Progenitor cell of endocrine pancreas (in vitro differentiated cells): ENCODE measurements at places on chromosomes 16 and 17.

GRCh38 chr16:55047331-55047730 is 116.7 kb downstream of the IRX5 start:
- DNase-seq: no peak

DNA sequence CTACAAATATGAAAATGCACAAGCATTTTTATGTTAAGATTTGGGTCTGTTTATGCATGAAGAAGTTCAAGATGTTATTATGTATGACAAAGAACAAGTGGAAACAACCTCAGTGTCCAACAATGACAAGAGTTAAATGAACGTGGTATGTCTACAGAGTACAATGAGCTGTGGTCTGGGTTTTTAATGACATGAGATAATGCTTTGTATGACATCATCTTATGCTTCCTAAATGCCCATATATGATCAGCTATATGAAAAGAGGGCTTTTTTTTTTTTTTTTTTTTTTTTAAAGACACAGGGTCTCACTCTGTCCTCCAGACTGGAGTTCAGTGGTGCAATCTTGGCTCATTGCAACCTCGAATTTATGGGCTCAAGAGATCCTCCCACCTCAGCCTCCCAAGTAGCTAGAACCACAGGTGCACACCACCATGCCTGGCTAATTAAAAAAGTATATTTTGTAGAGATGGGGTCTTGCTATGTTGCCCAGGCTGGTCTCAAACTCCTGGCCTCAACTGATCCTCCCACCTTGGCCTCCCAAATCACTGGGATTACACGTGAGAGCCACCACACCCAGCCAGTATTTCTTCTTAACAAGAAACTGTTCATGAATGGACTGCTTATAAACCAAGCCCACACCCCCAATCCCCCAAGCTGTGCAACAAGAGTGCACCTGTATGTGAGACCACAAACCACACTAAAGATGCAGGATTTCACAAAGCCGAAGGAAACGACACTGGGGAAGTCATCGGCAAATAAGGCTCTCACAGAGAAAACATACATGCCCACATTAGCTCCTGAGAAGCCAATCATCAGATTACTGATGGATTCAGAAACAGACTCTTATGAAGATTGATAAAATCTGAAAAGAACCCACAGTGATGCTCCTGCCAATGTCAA is 114.5 kb downstream of the CPPED1 start:
- no peak for DNase-seq

GRCh38 chr17:77558846-77559626 is 399.5 kb upstream of the TNRC6C start:
- no peak for DNase-seq

DNA sequence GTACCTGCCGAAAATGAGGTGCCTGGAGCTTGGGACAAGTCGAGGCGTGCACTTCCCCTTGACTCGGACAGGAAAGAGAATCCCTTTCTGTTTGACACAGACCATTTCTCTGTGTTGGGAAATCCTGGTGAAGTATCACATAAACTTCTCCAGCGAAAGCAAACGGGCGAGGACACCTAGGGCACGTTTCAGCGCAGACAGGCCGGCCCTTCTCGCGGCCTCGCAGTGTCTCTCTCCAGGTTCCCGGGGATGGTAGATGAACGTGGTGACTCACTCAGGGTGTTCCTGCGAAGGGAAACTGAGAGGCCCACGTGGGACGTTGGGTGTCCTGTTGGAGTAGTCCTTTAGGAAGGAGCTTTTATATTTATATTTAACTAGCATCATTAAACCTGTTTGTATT is 36.3 kb upstream of the ZNF750 start:
- no peak for DNase-seq

- no peak for DNase-seq
These were observed 31.7 kb upstream of the KSR1 start for GRCh38 chr17:27424516-27424915.

DNA sequence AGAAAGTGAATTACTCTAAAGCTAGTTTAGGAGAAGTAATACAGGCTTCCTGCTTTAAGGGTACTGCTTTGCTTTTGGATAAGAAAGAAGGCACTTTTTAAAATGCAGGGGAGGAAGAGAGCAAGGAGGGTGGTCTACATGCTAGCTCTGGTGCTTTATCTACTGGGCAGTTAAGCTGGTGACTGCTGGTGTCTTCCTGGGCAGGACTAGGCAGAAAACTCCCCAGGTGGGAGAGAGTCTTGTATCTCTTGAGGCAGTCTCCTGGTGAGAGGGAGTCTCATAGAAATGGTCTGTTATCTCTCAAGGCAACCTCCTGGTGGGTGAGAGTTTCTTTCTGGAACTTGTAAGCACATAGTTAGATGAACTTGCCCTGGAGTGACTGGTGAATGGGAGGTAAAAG is 953.9 kb upstream of the GOT2 start:
- no peak for DNase-seq

GRCh38 chr17:61404913-61405685 is 5.5 kb downstream of the TBX2 start:
- DNase-seq: no peak

DNA sequence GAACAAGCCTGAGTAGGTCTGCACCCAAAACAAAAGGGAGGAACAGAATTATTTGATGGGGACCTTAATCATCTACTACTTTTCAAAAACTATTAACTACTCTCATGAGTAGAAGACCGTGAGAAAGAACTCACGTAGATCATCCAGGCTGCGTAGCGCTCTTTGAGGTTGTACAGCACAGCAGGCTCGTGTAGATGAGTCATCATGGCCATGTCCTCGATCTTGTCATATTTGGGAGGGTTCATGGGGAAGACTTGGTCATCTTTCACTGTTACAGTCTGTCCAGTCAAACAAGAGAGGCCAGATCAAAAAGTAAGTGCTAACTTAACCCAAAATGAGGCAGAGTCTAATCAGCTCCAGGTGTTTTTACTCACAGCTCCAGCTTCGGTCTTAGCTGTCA is 2.3 kb downstream of the MYH1 start:
- DNase-seq: no peak

DNA sequence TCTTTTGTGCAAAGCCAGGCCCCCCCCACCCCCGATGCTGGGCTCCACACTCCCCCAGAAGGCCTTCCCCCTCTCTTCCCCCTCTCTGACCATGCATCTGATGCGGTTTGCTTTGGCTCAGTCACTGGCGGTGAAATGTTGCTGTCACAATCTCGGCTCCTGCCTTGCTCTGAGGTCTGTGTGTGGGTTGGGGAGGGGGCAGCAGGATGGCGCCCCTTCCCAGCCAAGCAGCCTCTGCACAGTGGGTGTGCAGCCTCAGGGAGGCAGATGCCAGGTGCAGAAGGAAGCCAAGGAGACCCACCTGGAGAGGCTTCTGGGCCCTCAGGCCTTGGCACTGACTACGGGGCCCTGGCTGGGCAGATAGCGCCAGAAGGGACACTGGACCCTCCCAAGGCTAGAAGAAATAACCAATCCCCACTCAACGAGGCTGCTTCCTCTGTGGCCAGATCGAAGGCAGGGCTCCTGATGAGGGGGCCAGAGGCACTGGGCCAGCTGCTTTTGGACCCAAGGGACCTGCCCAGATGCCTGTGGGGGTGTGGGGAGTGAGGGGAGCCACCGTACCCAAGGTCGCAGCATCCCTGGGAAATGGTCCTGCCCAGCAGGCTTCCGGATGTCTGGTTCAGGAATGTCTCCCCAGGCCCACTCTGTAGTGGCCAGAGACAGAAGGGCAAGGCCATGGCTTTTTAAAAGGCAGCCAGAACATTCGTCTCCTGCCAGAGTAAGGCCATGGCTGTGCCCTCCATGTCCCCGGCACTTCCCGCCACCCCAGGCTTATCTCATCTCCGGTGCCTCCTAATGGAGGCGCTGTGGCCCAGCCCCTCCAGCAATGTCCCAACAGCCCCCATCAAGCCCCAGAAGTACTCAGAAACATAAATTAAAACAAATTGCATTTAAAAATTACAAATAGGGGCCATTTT is 43.4 kb upstream of the SLC38A10 start:
- DNase-seq: no peak

DNA sequence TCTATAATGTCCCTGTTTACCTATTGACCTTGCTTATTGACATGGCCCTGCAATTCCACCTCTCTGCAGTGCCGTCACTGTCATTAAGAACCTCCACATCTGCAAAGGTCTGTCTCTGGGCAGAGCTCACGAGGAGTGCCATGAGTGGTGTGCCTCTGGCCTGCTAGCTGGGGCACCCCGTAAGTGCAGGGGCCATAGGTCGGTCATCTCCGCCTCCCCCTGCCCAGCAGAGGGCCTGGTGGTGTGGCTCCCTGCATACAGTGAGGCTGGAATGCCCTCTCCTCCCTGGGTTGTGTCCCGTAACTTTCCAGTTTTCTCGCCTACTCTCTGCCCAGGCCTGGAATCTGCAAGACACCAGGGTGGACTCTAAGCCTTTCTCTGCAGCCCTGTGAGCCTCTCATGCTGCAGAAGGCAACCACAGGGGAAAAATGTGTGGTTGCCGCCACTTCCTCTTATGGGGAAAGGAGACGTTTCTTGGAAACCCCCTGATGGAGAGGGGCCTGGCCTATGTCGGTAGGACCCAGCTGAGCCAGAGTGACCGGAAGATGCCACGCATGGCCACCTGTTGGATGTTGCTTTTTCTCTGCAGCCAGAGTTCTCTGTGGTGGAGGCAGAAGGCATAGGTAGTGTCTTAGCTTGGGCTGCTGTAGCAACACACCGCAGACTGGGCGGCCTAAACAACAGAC is 2.7 kb upstream of the SNX20 start:
- no peak for DNase-seq

DNA sequence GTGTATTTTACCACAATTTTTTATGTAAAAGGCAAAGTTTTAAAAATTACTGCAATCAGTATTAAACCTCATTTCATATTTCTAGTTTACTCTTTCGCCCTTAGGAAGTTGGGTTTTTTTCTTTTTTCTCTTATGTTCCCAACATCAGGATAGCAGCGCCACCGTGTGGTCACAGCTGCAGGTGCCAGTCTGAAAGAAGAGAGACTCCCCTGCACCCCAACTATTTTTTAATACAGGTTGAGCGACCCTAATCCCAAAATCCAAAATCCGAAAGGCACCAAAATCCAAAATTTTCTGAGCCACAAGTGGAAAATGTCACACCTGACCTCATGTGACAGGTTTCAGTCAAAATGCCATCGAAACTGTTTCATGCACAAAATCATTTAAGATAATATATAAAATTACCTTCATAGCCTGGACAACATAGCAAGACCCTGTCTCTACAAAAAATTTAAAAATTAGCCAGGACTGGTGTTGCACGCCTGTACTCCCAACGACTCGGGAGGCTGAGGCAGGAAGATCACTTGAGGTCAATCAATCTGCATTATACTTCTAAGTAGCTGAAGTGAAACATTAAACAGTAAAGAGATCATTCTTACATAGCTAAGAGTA is 21.8 kb upstream of the ASGR2 start:
- peak; percentile 64 for DNase-seq

DNA sequence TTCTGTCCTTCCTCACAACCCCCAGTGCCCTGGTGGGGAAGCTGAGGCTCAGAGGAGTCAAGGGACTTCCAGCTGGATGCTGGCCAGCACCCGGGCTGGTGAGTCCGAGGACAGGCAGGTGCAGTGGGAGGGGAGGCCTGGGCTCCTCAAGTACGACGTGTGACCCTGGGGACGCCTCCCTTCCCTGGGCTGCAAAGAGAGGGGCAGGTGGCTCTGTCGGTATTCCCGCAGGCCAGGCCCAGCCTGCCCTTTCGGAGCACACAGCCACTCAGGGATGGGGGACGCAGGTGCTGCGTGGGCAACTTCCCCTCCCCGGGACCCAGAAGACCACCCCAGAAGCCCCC is 33.1 kb upstream of the PVALEF start:
- no peak for DNase-seq

GRCh38 chr16:27223701-27224100 is 20.4 kb downstream of the KDM8 start:
- DNase-seq: no peak

DNA sequence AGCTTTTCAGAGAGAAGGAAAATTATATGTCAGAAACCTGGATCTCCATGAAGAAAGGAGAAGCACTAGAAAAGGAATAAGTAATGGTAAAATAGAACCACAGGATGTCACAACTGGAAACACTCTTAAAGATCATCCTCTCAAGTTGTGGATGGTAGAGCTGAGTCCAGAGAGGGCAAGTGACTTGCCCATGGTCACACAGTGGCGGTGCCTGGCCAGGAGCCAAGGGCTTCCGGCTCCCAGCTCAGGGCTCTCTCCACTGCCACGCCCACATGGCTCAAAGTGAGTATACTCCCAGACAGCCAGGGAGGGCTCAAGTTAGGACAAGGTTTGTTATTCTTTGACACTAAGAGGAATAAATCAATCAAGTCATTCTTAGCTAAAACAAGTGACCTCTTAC is 159.8 kb downstream of the COPRS start:
- no peak for DNase-seq

DNA sequence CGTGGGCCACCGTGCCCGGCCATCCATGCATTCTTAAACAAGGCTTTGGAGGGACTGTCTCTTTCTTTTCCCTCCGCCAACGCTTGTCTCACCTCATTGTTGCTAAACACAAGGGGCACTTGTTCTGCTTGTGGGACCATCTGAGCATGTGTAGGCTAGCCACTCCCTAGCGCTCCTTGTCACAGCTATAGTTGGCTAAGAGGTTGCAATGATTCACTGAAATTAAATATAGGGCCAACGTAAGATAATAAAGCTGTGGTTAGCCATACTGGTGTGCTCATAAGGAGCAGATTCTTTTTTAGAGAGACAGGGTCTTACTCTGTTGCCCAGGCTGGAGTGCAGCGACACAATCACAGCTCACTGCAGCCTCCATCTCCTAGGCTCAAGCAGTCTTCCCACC is 41.2 kb downstream of the KIAA0513 start:
- no peak for DNase-seq

GRCh38 chr16:53912155-53912554 is 208.2 kb downstream of the FTO start:
- no peak for DNase-seq

- DNase-seq: no peak
These were observed 6.5 kb downstream of the SPNS2 start for GRCh38 chr17:4505187-4505586.

GRCh38 chr17:67469208-67469980 is 92.3 kb downstream of the PITPNC1 start:
- DNase-seq: no peak

DNA sequence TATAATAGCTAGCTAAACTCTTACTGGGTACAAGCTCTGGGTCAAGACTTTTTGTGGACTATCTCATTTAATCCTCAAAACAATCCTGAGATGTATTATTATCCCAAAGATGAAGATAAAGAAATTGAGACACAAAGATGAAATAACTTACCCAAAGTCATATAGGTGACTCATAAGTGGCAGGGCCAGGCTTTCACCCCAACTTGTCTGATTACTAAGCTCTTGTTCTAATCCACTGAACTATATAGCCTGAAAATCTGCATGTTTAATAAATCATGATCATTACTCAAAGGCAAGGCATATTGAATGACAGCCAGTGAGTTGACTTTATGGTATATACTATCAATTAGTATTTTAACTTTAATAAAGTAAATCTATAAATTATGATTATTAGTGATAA is 77.4 kb downstream of the SKAP1 start:
- DNase-seq: no peak
